ENCODE measurements at places on chromosomes 7 and 10.

GRCh38 chr7:113144817-113145216 is 26.5 kb upstream of the SMIM30 start:
- DNase-seq: peak; percentile 22

- DNase-seq: no peak
Observed at GRCh38 chr7:63117-63480, 129.3 kb upstream of the FAM20C start.

GRCh38 chr10:5892007-5892406 is 2.0 kb downstream of the FBH1 start:
- DNase-seq: no peak

GRCh38 chr10:95503001-95503400 is 58.2 kb downstream of the SORBS1 start:
- DNase-seq: no peak

GRCh38 chr7:120793213-120793936 is 64.6 kb downstream of the TSPAN12 start:
- no peak for DNase-seq

- no peak for DNase-seq
Observed at GRCh38 chr7:85022064-85022697, 164.7 kb downstream of the SEMA3D start.

DNA sequence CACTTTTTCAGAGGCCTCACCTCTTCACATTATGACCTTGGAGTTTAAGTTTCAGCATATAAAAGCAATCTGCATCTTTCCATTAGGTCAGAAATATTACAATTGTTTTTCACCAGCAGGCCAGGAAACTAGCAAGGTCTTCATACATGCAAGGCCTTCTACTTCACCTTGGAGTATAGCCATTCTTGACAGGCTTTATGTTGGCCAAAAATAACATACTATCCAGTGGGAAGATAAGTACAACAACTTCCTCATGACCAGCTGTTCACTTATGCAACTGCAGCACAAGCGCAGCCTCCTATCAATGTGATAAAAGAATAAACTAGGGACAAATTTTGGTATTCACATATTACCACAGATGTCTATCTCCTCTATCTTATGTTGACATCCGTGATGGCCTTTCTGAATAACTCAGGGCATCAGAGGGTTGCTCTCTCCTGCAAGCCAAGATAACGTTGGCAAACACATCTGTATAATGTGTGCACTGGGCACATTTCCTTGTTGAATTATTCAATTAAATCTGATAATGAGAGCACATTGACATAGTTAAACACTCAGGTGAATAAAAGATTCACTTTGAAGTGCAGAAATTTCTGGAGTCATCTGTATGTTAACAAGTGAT is 239.8 kb downstream of the FZD1 start:
- no peak for DNase-seq

GRCh38 chr7:139748941-139749340 is 28.9 kb downstream of the HIPK2 start:
- DNase-seq: no peak

- DNase-seq: no peak
Observed at GRCh38 chr7:158685693-158686092, 18.9 kb downstream of the NCAPG2 start.

DNA sequence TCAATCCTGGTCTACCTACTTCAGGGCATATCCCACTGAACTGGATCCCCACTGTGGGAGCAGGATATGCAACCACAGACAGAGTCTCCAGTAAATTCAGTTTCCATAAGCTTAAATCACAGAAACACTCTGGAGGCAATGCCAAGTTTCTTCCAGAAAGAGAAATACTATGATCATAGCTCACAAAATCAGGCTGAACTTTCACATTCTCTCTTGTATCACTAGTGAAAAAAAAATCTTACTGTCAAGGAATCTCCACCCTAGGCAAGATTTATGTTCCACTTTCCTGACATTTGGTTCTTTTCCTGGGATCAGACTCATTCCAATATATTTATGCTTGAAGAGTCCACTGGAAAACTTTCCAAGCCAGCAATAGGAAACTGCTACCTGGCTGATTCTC is 749.0 kb downstream of the SUGCT start:
- DNase-seq: no peak

GRCh38 chr7:42961170-42961569 is 29.0 kb downstream of the MRPL32 start:
- peak; percentile 27 for DNase-seq

- no peak for DNase-seq
Observed at GRCh38 chr7:30630986-30631385, 36.3 kb downstream of the GARS1 start.

GRCh38 chr10:77602231-77602912 is 35.2 kb downstream of the KCNMA1 start:
- DNase-seq: no peak

DNA sequence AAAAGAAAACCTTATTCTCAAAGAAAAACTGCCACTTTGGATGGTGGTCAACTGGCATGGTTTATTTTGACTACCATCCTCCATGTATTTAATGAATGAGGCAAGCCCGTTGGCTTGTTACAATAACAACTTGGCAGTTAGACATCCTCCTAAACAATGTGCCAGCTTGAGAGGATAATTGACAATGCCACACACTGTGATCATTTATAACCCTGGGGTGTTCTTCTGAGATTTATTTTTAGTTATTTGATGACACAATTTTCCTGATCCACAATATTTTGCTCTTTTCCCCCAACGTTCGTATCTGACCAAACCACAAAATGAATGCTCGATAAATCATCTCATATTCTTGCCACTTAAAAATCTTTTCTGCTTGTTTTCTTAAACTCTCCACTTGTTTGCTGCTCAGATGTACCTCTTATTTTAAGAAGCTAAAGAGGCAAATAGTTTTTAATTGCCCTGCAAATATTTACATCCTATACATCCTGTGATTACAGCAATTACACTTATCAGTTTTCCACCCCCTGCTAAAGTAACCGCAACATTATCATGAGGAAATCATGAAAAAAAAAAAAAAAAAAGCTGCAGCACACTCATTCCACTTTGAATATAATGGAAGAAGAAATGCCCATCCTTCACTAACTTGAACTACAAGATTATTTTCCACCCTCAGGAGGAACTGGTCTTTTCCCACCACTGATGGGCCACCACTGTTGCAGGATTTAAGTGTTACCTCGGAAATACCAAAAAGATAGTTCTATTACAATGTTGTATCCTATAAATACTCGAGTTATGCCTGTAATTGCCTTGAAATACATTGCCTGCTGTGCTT is 119.9 kb downstream of the MBL2 start:
- peak; percentile 8 for DNase-seq

DNA sequence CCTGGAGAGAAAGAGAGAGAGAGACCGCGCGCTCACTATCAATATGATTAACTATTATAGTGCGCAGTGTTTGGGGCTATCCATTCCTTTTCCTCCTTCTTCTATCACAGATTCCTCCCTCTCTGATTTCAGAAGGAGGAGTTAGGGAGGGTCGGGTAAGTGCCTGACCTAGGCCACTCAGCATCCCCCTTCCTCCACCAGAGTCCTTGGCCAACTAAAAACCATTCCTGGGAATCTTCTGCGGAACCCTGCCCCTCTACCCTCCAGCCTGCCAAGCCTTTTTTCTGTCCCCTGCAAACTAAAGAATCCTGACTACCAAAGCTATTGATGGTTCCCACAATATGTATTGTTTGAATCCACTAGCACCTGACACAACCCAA is 256.2 kb upstream of the NFE2L3 start:
- DNase-seq: peak; percentile 70

DNA sequence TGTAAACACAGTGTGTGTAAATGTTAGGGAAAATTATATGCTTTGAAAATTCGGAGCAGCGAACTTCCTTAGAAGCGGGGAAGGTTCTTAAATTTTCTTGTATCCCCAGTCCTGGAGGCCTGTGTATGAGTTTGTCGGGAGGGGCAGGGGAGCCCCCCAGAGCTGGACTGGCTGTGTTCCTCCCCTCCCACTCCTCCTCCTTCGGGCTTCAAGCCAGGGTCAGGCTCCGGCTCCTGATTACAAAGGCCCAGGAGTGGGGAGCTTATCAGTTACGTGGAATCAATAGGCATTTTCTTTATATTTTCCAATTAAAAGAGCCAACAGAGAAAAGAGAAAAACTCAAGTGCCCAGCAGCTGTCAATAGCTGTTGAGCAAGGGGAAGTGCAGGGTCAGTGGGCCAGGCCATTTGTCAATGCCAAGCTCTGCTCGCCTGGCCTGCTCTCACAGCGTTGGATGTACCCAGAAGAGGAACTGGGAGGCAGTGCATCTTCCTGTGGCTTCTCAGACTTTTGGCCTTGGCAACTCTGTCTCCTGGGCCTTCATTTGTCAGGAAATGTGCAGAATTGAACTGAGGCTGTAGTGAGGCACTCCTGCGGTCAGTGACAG is 156.9 kb upstream of the PCBD1 start:
- DNase-seq: no peak

GRCh38 chr7:27386581-27386980 is 144.0 kb downstream of the EVX1 start:
- DNase-seq: no peak

- DNase-seq: no peak
Observed at GRCh38 chr10:9163699-9164098, 1109.2 kb downstream of the GATA3 start.

DNA sequence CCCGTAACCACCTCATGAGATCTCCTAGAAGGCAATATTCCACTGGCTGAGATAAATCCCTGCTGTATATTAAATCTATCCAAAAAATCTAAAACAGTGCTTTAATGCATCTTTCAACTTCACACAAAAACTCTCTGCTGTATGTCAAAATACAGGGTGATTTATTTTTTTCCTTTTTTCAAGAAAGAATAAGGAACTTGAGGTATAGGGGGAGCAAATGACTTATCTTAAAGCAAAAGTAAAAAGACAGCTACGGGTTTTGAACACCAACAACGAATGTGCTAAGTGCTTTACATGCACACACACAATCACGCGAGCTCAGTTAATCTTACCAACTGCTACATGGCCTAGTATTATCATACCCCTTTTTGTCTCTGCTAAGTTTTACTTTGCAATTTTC is 168.9 kb upstream of the PHF14 start:
- DNase-seq: no peak

DNA sequence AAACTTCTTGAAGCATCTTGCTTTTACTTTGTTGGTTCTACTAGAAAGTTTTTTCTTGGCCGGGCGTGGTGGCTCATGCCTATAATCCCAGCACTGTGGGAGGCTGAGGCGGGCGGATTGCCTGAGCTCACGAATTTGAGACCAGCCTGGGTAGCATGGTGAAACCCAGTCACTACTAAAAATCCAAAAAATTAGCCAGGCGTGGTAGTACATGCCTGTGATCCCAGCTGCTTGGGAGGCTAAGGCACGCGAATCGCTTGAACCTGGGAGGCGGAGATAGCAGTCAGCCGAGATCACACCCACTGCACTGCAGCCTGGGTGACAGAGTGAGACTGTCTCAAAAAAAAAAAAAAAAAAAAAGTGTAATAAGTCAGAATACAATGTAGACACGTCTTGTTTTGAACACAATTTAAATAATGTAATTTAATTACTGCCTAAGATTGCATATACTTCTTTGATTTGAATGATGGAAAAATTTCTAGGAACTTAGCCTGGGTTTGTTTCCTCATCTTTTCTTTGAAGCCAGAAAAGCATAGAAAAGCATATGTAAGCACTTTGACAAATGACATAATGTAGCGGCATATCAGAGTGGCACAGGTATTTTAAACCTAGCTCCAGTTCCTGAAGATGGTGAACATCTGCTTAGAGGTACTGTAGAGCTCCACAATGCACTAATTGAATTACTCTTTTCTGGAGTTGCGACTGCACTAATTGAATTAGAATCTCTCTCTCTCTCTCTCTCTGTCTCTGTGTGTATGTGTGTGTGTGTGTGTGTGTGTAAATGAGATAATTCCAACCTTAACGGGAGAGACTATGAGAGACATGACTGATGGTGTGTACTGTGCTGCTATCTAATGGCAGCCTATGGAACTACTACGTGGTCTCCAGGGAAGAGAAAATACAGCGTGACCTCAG is 87.8 kb downstream of the BTRC start:
- DNase-seq: peak; percentile 91

- DNase-seq: peak; percentile 41
Observed at GRCh38 chr7:114152314-114152938, 233.6 kb upstream of the PPP1R3A start.

GRCh38 chr10:44908066-44908749 is 2.9 kb upstream of the TMEM72 start:
- DNase-seq: peak; percentile 64

GRCh38 chr10:119997429-119997828 is 104.9 kb downstream of the SEC23IP start:
- no peak for DNase-seq

- DNase-seq: peak; percentile 10
Observed at GRCh38 chr7:68562323-68562899, 1035.9 kb upstream of the AUTS2 start.

GRCh38 chr7:41627645-41628298 is 75.1 kb downstream of the INHBA start:
- peak; percentile 8 for DNase-seq

DNA sequence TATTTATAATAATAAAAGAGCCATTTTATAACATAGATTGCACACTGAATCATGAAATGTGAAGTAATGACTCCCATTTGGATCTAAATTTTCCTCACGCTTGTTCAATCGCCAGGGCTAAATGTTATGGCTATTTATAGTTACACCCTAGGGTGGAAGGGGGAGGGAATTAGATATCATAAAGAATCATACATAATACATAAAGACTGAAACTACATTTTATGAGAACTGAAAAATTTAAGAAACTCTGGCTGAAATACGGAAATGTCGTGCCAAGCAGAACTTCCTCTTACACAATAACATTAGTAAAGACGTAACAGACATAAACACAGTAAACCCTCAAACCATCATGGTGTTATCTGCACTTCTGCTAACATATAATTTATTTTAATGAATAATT is 327.5 kb upstream of the PHF14 start:
- no peak for DNase-seq

DNA sequence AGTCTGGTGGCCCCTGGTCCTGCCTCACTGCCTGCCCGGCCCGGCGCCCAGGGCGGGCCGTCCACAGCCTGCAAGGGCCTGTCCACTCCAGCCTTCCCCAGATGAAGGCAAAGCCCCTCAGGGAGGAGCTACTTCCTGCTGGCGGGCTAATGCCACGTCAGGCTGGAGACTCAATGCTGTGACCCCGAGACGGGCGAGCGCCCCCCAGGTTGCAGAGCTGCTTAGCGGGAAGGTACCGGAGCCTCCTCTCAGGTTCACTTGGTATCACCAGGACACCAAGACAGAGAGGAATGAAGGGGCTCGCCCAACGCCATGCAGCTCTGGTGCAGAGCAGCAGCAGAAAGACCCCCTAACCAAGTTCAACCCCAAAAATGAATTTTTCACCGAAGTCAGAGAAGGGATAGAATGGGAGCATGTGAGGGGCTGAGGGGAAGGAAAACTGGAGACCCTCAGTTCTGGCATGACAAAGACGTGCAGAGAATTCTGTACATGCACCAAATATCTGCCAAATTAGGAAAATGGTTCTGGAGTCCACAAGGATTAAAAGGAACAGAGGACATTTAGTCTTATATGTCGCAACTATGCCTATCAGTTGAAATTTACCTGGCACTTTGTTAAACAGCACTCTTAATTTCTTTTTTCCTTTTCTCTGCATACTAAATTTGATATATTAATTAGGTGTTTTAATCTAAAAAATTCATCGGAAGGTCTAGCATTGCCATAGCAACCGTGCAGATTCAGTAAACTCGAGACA is 2.8 kb downstream of the STK32C start:
- no peak for DNase-seq

- DNase-seq: no peak
Observed at GRCh38 chr10:59748834-59749233, 4.4 kb downstream of the MRLN start.

All from mesendoderm (in vitro differentiated cells).